SK-N-MC (cell line): ENCODE measurements at places on chromosomes 4 and X.

DNA sequence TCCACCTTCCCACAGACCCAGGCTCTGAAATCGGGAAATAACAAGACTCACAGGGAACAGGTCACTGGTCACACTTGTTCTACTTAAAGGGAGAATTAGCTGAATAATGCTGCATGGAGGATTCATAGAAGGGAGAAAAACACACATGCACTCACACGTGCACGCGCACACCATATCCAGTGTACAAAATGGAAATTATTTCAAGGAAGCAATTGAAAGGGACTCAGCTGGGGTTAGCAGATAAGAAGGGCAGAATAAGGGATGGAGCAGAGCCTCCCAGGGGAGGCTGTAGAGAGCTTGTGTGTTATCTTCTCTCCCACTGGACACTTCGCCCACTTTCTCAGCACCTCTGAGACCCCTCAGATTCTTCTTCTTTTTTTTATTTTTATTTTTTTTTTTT, 10.3 kb downstream of the GABRQ start:
- DNase-seq, result no peak

GRCh38 chr4:26751838-26752237, 108.8 kb upstream of the STIM2 start:
- DNase-seq, result no peak

GRCh38 chrX:125826774-125827451, 339.2 kb downstream of the DCAF12L2 start:
- DNase-seq, result no peak

- no peak for DNase-seq
These were observed 8.7 kb downstream of the PDE6B start for GRCh38 chr4:633976-634598.

- no peak for DNase-seq
These were observed 383.0 kb upstream of the INTU start for GRCh38 chr4:127249767-127250108.

DNA sequence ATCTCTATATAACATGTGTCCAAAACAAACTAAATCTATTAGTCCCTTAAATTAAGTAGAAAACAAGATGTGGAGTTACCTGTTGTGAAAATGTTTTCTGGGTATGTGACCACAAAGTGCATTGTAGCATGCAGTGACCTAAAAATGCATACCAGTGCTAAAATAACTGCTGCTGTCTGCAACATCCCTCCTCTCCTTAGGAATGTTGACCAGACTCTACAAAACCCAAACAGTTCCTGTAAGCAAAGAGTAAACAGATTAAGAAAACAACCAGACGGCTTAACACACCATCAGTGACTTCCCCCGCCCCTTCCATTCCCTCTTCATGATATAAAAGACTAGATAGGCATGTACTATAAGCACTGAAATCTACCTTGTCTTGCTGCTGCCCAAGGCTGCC, 15.8 kb upstream of the RAB33B start:
- DNase-seq, result no peak

DNA sequence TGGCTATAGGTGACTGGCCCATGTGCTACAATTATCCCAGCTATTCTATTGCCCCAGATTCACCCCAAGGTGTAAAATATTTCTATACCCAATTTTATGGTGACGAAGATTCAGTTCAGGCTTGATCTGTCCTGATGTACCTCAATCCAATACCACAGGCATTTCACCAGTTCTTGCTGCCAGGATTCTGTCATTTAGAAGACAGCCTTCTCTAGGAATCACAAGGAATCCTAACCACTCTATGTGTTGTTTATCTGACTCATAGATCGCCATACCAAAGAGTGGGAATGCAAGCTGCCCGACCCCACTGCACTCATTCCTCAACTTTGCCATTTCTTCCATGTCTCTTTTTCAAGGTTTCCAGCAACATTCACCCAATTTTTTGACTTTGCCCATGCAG, 355.0 kb upstream of the EMCN start:
- DNase-seq, result no peak

- no peak for DNase-seq
These were observed 51.9 kb downstream of the CC2D2A start for GRCh38 chr4:15521442-15522039.
